ENCODE measurements at places on chromosomes 2 and 18. TPM values are rescaled to one million over a fixed set of nuclear protein-coding genes. Genes with fewer than 3 reads are reported as not detected.

GRCh38 chr2:186484062-186484735 is 1.9 kb upstream of the ZC3H15 start:
- no peak for DNase-seq

DNA sequence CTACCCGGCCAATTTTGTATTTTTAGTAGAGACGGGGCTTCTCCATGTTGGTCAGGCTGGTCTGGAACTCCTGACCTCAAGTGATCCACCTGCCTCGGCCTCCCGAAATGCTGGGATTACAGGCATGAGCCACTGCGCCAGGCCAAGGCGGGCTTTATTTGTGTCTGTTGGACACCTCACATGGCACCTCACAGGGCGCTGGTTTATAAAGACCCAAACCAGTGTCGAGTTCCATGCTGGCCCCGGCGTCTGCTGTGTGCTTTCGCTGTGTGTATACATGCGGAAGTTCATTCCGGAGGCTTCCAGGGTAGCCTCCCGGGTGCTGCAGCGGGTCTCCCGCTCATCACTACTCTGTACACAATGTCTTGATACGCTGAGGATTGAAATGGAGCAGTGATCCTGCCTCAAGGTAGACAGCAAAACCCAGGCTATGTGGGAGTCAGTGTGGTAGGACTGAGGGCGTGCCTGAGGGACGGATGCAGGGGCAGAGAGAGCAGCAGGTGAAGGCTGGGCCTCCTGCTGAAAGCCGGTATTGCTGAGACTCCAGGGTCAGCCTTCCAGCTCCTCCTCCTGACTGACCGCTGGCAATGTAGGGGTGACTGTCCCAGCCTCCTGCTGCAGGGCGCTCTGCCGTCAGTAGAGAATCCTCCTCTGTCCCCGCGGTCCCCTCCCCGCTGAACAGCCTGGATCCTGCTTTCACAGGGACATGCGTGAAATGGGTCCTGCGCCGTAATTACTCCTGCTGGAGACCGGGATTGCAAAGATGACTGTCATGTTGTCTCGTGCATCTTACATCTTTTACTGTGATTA is 22.7 kb downstream of the LDLRAD4 start:
- DNase-seq: peak; percentile 38

DNA sequence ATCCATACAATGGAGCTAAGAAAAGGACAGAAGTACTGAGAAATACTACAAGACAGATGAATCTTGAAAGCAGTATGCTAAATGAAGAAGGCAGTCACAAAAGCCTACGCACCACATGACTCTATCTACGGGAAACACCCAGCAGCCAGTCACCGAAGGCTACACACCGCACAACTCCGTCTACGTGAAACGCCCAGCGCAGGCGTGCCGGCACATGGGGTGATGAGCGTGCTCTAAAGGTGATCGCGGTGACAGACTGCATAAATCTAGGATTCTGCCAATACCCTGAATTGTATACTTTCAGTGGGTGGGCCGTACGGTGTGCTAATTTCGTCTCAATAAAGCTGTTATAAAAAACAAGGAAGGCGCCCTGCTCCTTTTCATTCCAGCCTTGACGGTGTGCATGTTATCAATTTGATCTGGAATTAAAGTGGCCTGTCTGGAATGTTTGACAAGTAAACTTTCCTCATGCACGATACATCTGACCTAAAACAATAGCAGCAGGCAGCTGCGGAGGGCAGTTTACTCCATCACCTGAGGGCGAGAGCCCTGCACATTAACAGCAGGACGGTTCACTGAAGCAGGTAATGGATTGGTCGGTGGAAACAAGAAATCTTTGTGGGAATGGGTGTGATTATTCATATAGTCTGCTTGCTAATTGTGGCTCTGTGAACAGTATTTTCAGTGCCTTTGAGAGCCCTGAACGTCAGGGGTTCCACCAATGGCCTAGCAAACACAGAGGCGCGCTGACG is 86.2 kb upstream of the SALL3 start:
- no peak for DNase-seq

DNA sequence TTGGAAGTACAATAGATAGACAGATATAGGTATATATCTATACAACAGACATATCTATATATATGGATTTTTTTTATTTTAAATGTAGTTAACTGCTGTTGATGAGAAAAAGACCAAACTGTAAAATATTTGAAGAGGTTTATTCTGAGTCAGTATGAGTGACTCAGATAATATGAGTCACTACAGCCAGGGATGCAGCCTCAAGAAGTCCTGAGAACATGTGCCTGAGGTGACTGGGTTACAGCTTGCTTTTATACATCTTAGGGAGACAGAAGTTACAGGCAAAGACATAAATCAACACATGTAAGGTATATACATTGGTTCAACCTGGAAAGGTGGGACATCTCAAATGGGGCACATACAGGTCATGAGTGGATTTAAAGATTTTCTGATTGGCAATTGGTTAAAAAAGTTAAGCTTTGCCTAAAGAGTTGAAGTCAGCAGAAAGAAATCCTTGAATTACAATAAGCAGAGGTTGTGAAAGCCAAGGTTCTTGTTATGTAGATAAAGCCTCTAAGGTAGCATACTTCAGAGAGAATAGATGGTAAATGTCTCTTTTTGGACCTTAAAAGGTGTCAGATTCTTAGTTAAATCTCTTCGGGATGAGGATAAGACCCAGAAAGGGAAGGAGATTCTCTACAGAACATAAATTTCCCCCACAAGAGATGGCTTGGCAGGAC is 149.9 kb downstream of the RBM43 start:
- peak; percentile 49 for DNase-seq

DNA sequence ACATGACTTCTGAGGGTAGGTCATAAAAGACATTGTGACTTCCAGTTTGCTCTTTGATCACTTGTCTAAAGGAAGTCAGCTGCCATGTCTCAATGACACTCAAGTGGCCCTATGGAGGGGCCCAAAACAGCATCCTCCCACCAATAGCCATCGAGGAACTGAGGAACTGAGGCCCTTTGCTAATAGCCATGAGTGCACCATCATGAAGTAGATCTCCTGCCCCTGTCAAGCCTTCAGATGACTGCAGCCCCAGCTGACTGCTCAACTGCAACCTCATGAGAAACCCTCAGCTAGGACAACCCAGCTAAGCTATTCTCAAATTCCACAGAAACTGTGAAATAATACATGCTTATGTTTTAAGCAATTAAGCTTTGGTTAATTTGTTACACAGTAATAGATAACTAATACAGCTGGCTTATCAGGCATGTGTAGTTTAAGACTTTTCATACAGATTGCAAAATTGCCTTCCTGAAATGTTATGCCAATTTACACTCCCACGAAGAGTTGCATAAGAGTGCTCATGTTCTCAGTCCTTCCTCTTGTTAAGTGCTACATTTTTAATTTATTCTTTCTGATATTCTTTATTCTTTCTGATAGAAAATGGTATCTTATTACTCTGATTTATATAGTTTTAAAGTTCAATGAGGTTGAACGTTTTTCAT is 105.6 kb upstream of the NDUFV2 start:
- no peak for DNase-seq

- no peak for DNase-seq
Measured at GRCh38 chr2:225074366-225074765, 32.1 kb upstream of the DOCK10 start.

- DNase-seq: no peak
Measured at GRCh38 chr2:229363185-229363814, 92.2 kb upstream of the PID1 start.

DNA sequence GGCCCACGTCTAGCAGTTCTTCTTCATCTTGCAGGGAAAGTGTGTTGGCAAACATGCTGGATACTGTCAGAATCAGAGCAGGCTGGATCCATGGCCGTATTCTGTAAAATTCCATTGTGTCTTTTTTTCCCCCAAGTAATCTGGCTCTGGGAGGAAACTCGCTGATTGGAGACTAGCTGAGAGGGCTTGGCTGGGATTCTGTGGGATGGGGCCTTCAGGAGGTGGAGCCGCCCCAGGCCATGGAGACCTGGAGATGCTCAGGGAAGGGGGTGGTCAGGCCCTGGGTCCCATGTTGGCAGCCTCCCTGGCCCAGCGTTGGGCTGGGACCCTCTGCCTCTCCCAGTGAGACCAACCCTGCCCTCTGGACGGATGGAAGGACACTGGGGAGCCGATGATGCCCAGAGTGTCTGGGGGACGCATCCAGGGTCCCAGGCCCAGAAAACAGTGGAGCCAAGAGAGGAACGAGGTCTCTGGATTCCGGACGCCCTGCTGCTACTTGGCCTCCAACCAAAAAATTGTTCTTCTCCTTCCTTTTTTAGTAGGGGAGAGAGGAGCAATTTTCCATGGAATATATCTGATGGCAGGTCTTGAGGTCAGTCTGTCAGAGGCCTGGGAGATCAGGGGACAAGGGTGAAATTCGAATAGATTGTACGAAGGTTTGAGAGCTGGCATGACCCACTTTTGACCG is 114.5 kb downstream of the AGAP1 start:
- DNase-seq: no peak

- no peak for DNase-seq
Measured at GRCh38 chr18:48835745-48836170, 115.0 kb downstream of the SMAD7 start.

GRCh38 chr2:172208791-172209325 is 106.2 kb upstream of the DLX2 start:
- DNase-seq: no peak

DNA sequence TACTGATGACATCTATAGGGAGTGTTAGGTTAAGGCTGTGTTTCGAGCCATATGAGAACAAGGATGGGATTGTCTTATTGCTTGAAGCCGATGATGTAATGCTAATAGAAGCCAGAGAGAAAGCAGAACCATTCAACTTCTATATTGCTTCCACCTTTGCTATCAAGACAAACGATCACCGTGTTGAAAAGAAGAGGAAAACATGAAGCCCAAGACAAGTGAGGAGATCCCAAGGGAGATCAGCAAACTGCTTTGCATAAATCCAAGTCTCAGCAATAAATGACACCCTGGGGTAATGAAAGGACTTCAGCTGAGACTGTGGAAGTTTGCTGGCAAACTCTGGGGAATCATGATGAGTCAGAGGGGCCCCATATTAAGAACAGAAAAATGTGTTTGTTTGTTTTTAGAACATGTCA is 206.2 kb downstream of the NCKAP5 start:
- DNase-seq: no peak

GRCh38 chr2:195343540-195343939 is 313.5 kb upstream of the SLC39A10 start:
- no peak for DNase-seq

DNA sequence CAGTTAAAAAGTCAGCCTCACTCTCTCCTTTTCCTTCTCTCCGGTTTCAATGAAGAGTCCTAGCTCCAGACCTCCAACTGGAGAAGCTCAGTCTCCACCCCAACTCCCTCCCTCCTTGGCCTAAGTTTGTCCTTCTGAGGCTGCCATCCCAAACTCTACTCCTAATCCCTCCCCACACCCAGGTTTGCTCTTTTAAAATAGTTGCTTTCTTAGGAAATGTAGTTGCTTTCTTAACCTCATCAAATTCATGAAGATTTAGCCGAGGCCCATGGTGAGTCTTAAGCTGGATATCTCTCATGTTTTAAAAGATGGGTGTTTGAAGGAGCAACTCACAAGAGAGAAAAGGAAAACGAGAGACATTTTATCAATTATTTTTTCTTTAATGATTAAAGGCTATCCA is 937 bp upstream of the LANCL1 start:
- DNase-seq: peak; percentile 78

DNA sequence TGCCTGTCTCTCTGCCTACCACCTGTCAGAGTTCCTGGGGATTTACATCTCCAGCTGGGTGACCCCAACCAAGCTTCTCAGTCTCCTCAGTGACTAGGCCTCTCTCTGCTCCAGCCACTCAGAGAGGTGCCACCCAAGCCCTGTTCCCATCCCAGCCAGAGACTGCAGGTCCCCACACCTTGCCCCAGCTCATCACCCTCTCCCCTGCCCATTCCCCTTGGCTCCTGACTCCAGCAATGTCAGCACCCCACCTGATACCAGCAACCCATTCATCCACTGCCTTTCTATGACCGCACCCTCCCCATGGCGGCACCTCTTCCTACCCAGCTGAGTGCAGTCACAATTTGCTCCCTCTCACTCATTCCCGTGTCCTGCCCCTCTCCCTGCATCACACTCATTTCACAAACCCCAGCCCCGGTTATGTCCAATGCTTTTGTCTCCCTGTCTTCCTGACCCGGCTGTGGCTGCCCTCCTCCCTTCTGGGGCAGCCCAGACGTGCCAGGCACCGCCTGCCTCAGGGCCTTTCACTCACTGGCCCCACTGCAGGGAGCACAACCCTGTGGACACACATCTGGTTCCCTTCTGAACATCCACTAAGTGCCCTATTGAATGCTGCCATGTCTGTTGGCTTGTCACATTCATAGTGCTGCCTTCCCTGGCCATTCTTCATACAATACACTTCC is 494.8 kb upstream of the HS6ST1 start:
- DNase-seq: peak; percentile 35

DNA sequence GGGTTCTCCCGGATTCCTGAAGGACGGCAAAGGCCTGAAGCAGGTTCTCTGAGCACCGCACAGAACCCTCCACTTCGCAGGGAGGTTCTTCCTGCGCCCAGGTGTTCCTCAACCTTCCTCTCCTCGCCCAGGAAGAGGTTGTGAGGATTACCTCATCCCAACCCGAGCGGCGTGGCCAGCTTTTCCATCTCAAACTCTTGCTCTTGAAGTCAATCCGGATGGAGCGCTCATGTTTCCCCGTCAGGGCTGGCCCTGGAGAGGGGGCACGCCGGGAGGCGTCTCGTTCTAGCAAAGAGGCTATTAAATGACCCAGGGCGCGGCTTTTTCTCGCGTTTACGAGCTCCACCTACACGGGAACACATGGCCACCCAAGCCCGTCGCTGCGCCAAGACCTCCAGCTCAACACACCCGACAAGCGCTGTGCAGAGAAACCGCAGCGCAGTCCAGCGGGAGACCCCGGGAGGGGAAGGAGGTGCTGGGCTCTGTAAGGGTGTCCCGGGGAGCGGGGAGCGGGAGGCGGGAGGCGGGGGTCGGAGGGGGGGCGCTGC is 540 bp upstream of the RAB10 start:
- DNase-seq: peak; percentile 94

DNA sequence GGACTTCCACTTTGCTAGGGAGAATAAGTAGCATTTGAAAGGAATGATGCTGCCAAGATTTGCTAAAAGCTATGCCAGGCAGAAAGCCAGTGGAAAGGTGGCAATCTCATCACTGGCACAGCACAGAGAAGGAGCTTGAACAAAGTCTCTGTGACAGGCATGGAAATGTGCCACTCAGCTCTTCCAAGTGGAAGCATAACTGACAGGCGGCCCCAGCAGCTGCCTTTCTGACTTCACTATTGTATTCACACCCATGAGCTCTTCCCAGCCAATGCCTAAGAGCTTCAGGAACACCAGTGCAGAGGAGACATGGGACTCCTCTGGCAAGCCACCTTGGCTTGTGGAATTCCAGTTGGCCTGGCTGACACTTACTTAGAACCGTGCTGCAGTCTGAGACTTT is 134.6 kb upstream of the REG3G start:
- DNase-seq: no peak

Gene MAPRE3
- 4.4 TPM for total RNA-seq

Gene MARS2
- total RNA-seq: 13.7 TPM

Gene SOX11
- total RNA-seq: 35.9 TPM

Gene ABCG8
- not detected for total RNA-seq

Gene LIMS3
- 0.72 TPM for total RNA-seq

Gene UGT1A8
- not detected for total RNA-seq

Gene TMEM198
- 3.9 TPM for total RNA-seq

Gene SMAD7
- 53.3 TPM for total RNA-seq

Gene KLF7
- total RNA-seq: 27.4 TPM

Data from endodermal cell (in vitro differentiated cells).